ENCODE measurements at places on chromosomes 1 and 21.

DNA sequence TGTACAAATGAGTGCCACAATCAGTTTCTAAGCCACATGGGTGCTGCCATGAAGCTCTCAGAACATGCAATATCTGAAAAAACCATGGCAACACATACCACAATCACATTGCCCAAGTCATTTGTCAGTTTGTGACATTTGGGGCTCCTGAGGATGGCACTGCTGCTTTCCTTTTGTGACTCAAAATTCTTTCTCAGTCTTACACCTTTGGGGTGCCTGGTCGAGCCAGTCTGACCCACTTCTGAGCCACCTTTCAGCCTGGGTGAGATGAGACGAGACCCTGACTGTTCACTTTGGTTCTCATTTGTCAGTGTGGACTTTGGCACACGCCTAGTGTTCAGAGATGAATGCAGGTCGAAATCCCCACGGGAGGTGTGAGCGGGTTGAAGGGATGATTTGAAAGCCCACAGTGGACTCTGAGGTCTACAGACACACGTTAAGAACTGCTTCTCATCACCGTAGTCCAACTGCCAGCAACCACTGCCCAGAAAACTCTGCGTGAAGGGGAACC, 8.0 kb downstream of the BATF3 start:
- no peak for DNase-seq

GRCh38 chr1:164726235-164726634, 167.3 kb downstream of the PBX1 start:
- no peak for DNase-seq

GRCh38 chr1:33397994-33398393, 32.9 kb downstream of the PHC2 start:
- no peak for DNase-seq

DNA sequence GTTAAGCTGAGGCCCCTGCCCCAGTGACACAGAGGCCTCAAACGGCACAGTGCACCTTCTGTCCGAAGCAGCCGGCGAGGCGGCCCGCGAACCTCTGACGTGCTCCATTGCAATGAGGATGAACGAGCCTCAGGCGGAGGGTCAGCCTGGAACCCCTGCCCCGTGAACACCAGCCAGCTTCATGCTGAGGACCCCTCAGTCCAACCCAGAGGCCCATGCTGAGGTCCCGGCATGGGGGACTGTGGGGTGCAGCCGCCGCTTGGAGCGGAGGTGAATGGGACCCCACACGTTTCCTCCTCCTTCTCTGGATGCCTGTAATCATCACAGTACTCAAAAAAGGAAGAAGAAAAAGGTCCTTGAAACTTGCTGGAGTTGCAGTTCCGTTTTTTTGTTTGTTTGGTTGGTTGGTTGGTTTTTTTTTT, 62.1 kb downstream of the PRKCZ start:
- no peak for DNase-seq

- no peak for DNase-seq
Observed at GRCh38 chr1:186482661-186483255, 21.8 kb upstream of the PDC start.

- DNase-seq = no peak
Observed at GRCh38 chr1:104402178-104402577, 652.5 kb downstream of the AMY1C start.

- DNase-seq = no peak
Observed at GRCh38 chr1:226704169-226704937, 34.7 kb downstream of the ITPKB start.

GRCh38 chr21:40668555-40669275, 178.2 kb downstream of the DSCAM start:
- no peak for DNase-seq

DNA sequence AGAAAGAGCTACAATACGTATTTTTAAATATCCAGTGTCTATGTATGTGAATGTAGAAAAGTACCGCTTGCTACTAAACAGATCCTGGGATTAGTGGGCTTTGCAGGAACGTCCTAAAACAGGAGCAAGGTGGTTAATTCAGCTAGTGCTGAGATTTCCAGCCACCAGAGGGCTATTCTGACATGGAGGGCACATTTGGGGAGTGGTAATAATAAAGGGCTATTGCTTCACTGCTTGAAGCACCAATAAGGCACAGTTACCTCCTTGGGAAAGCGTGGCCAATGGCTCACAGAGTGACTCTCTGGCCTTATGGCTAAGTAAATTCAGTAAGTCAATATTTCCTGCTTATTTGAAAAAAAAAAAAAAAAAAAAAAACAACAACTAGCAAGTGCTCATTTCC, 152.4 kb downstream of the GABPA start:
- DNase-seq = no peak

DNA sequence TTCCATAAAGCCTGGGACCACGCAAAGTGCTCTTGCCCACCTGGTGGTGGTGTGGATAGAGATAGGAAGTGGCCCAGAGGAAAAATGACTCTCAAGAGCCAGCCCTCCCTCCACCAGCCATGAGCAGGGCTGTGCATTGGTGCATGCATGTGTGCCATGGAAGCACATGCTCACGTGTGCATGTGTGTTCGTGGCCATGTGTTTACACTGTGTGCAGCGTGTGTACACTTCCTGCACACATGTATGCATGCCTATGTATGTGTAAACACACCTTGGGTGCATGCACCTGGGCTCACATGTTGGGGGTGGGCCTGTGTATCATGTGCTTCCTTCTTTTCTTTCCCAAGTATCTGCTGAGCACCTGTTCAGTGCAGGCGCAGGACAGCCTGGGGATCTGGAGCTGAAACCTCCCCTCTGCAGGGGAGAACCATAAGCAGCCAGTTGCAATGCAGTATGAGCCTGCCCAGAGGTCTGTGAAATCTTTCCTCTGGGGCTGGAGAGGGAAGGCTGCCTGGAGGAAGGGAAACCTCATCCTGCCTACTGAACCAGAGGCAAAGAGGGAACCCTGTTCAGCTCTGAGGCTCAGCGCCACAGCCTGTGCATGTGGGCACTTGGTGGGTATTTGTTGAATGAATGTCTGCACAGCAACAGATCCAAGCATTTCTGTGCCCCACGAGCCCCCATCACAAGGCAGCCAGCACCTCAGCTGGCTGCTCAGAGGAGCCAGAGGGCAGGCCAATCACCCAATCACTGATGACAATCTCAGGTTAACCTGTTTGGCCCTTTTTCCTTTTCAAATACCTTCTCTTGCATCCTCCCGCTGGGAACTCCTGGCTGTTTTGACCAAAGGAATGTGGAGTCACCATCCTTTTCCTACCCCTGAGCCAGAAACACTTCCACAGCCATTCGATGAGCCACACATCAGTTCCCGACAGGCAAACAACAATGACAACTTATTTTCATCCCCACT, 327.0 kb downstream of the NPHP4 start:
- no peak for DNase-seq

GRCh38 chr1:210814382-210815123, 319.4 kb downstream of the KCNH1 start:
- DNase-seq = no peak

GRCh38 chr1:173572201-173572873, 30.5 kb downstream of the SLC9C2 start:
- no peak for DNase-seq

DNA sequence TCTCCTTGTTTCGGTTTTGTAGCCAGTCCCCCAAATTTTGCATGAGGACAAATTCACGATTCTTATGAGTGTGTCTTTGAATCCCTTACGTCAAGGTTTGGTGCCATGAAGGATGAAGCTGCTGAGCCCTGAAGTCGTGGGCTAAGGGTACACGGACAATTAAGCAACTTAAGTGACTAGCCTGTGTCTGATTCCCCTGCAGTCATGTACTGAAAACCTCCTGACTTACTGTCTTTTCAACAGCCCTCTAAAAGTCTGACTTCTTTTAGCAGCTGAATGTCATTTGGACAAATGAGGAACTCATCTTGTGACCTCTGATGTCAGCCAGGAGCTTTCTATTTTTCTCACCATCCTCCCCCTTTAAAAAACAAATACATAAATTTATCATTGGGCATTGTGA, 27.1 kb upstream of the C1orf105 start:
- DNase-seq = no peak

- DNase-seq = no peak
Observed at GRCh38 chr1:30727824-30728223, 4.4 kb upstream of the MATN1 start.

DNA sequence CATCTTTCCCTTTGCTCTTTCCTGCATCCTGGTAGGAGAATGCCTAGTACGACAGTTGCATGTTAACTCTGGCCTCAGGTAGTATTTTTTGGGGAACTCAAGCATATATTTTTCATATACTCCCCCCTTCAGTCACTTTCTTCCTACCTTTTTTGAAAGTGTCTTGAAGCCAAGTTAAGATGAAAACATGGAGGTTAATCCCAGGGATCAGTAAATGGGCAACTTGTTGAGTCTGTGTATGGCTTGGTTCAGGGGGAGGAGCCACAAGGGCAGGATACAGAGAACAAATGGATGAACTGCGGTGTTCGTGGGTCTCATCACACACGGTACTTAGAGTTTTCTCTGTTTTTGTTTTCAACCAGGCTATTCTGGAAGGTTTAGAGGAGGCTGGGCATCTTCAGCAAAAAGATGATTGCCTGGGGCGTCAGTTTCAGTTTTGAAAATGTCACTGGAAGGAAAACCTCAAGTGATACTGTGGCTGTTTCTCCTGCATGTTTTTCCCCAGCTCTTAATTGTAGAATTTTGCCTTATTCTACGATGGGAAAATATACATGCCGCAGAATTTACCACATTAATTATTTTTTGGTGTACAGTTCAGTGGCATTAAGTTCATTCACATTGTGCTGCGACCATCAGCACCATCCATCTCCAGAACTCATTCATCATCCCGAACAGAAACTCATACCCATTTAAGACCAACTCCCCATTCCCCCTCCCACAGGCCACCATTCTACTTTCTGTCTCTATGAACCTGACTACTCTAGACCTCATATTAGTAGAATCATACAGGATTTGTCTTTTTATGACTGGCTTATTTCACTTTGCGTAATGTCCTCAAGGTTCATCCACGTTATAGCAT, 71.5 kb downstream of the MAP10 start:
- DNase-seq = no peak

- DNase-seq = no peak
Observed at GRCh38 chr1:66397192-66397591, 136.8 kb upstream of the SGIP1 start.

DNA sequence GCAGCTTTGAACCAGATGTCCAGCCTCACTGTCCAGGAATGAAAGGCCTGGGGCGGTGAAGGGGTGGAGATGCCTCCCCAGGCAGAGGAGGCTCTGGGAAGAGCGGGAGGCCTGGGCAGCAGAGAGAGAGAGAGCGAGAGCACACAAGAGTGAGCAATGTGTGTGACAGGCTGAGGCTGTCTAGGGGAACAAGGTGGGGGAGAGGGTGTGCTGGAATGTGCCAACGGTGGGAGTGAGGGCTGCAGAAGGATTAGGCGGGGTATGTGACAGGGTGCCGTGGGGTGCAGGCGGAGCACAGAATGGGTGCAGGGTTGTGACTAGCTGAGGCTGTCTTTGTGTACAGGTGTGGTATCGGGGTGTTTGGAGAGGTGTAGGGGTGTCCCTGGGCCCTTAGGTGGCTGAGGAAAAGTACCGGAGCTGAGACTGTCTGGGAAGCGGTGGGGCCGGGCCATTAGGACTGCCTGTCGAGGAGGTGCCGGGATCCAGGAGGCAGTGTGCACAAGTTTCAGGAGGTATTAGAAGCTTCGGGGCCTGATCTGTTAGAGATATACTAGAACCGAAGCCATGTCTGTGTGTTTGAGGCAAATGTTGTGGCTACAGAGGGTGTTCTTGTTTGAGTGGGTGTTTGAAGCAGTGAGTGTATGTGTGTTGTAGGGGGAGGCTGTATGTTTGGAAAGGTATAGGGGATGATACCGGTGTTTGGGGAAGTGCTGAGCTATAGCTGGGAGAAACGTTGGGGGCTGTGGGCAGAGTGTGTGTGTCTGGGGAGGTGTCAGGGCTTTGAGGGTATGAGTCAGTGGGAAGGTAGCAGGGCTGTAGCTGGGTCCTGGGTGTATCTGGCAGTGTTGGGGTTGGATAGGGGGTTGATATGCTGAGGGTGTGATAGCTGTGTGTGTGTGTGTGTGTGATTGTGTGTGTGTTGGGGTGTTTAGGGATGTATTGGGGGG, 9.1 kb downstream of the AHDC1 start:
- DNase-seq = no peak

- DNase-seq = no peak
Observed at GRCh38 chr1:210233216-210233494, 559 bp downstream of the SERTAD4 start.

- DNase-seq = no peak
Observed at GRCh38 chr21:27571706-27572105, 604.8 kb upstream of the ADAMTS5 start.

DNA sequence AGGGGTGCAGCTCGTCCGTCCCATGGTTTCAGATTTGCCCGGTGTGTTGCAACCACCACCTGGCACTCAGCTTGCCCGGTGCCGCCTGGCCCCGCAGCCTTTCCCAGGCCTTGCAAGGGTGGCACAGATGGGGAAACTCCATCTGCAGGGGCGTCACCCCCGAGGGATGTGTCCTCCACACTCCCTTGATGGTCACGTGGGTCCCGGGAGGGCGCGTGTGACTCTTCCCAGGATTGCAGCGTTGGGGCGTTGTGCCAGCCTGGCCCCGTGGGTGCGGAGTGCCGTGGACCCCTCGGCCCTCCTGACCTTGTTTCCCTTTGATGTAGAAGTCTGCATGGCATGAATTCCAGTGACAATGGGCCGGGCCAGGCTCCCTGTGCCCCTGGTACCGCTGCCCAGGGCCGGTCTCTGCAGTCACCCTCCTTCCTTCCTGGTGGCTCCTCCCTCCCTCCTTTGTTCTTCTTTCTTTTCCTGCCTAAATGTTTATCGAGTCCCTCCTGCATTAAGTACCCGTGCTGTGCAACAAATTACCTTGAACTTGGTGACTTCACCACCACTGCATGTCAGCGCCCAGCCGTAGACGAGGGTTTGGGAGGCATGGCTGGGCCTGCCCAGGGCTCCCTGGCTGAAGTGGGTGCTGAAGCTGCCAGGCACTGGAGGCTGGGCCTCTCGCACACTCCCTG, 22.9 kb downstream of the RRP1 start:
- DNase-seq = no peak

- DNase-seq = no peak
Observed at GRCh38 chr1:175388285-175388684, 195.7 kb upstream of the KIAA0040 start.

- DNase-seq = no peak
Observed at GRCh38 chr1:56436296-56436695, 143.1 kb downstream of the PLPP3 start.

GRCh38 chr1:150578272-150579109, 919 bp downstream of the MCL1 start:
- no peak for DNase-seq

DNA sequence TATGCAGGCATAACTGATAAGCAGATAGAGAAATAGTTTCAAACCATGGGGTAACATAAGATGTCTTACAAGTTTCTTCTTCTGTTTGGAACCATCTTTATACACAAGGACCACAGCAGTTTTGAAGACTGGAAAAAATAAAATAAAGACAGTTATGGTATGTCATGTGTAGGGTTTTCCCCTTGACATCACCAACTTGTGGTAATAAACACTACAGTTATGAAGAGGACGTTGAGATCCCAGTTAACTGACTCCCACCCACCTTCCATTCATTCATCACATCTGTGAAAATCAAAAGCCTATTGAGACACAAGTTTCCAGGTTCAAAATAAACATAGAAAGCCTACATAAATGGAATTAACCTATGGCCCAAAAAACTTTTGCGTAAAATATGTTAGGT, 92.5 kb upstream of the KRTAP19-8 start:
- DNase-seq = no peak

GRCh38 chr1:14136152-14136763, 436.3 kb downstream of the PRDM2 start:
- DNase-seq = no peak
